ENCODE measurements at places on chromosomes 4 and X. TPM values are rescaled to one million over a fixed set of nuclear protein-coding genes. Genes with fewer than 3 reads are reported as not detected.

DNA sequence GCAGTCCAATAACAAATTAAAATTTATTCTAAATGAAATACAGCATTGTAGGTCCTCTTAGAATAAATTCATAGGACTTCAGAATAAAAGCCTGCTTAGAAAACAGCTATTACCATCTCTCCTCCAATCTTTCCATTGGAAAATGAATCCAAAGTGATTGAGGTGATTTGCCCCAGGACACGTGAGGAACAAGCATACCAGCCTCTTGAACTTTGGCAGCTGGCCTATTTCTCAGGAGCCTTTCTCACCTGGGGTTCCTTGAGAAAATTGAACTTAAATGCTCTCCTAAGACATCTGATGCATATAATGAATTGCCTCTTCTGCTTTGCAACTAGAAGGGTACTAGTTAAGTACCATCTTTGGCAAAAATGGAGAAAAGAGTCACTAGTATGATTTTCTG, 13.5 kb downstream of the ARHGAP24 start:
- DNase-seq: no peak

GRCh38 chrX:21524008-21524407, 134.1 kb downstream of the KLHL34 start:
- DNase-seq: no peak

- DNase-seq: no peak
These were observed 764.4 kb upstream of the PCDH10 start for GRCh38 chr4:132384709-132385108.

GRCh38 chr4:102684610-102685052, 76.1 kb downstream of the MANBA start:
- DNase-seq: no peak

DNA sequence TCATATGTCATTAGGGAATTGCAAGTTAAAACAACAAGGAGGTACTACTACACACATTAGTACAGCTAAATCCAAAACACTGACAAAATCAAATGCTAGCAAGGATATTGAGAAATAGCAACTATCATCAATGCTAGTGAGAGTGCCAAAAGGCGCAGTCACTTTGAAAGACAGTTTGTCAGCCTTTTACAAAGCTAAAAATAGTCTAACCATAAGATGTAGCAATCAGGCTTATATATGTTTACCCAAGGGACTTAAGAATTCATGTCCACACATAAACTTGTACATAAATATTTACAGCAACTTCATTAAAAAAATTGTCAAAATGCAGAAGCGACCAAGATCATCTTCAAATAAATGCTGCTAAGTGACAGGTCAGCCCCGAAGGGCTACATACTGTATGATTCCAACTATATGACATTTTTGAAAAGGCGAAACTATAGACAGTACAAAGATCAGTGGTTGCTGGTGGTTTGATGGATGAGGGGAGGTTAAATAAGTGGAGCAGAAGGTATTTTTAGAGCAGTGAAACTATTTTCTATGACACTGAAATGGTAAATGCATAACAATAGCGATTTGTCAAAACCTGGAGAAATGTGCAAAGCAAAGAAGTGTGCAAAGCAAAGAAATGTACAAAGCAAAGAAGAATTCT, 704.8 kb downstream of the ARAP2 start:
- DNase-seq: no peak

- DNase-seq: no peak
These were observed 1119.2 kb upstream of the INTU start for GRCh38 chr4:126513596-126513995.

GRCh38 chrX:107632346-107632745, 4.0 kb downstream of the PRPS1 start:
- DNase-seq: no peak

DNA sequence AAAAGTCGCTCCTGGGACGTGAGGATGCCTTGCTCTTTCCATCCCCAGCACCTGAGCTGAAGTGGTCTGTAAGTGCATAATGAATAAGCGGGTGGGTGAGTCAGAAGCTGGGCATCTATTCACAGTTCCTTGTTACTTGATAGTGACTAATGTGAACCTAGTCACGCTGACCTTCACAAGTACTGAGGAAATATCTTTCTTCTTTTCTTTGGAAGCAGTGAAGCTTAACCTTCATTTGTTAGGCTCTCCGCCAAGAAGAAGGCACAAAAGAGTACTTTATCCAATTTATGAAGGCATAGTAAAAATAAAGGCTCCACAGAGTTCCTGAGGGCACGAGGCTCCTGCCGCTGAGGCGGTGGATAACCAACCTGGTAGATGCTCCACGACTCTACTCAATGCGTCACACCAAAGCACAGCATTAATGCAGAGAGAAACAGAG, 475.7 kb upstream of the SLIT2 start:
- no peak for DNase-seq

Gene SPATA4
- 1.6 TPM for total RNA-seq

Gene CSAG2
- total RNA-seq: not detected

Gene USP17L29
- not detected for total RNA-seq

Gene TXK
- 3.1 TPM for total RNA-seq

Gene SERPINA7
- total RNA-seq: not detected

Gene BEX3
- total RNA-seq: 205 TPM

Gene TNIP3
- 0.48 TPM for total RNA-seq

Measured in uterus (tissue), 4 donors.